ENCODE measurements at places on chromosomes 1 and 21. TPM values are rescaled to one million over a fixed set of nuclear protein-coding genes. Genes with fewer than 3 reads are reported as not detected.

DNA sequence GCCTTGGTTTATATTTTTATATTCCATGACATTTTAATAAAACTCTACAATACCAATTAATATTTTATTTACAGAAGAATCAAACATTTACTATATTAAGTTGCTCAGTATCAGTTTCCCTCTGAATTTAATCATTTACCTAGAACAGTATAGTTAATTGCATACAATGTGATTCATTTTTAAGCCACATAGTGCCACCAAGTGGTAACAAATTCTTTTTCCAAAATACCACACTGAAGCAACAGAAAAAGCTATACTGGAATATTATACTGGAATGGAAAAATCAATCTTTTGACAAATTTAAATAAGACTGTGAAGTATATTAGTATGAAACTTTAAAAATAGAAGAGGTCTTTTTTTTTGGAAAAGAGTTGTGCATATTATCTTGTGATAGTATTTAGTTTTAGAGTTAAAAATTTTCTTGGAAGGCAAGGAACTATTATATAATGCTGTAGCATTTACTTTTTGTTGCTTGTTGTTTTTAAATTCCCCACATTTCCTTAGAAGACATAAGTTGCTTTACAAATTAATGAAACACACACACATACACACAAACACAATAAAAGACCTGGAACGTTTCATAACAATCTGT is 57.3 kb downstream of the ZNF644 start:
- peak; percentile 31 for DNase-seq
- H3K4me1 ChIP-seq, result peaks cover 6% of the 10 kb centered on the region
- no peak overlapping the region for H3K4me3 ChIP-seq
- 0 out of 2 replicates have a peak, but pooled peaks cover 5% of the 10 kb centered on the region for H3K36me3 ChIP-seq
- H3K27ac ChIP-seq, result no peak overlapping the region

GRCh38 chr1:107842241-107842640 is 122.7 kb downstream of the VAV3 start:
- no peaks in the 10 kb centered on the region for H3K36me3 ChIP-seq
- no peak for DNase-seq
- no peak overlapping the region for H3K27ac ChIP-seq
- no peak overlapping the region for H3K4me3 ChIP-seq

GRCh38 chr1:45928486-45929205 is 125.2 kb downstream of the MAST2 start:
- H3K27ac ChIP-seq, result peak overlapping the region; percentile 72
- H3K4me1 ChIP-seq, result peaks cover 17% of the 10 kb centered on the region
- H3K27me3 ChIP-seq, result no peaks in the 10 kb centered on the region
- H3K4me3 ChIP-seq, result peak overlapping the region; percentile 43
- peak; percentile 16 for DNase-seq

DNA sequence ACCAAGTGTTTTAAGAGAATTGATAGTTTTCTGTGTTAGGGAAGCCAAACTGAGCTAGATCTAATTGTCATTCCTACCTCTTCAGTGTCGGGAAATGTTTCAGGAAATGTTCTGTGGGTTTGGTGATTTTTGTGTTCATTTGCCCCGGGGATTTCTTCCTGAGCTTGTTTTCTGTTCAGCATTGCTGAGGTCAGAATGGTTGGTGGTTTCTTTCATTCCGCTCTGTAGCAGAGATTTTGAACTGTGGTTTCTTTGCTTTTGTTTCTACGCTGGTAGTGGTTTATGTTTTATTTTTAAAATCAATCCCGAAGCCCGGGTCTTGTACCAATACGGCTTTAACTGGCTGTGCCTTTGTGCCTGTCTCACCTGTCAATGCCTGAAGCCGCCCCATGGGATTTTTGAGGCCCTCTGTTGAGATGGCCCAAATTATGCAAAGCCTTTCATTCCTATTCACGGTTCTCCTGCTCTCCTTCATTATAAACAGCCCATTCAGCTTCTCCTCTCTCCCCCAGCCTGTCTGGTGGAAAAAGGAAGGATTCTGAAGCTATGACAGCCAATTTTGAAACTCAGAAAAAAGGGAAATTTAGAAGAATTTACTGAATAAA is 417.2 kb upstream of the KAZN start:
- no peaks in the 10 kb centered on the region for H3K4me1 ChIP-seq
- H3K36me3 ChIP-seq, result no peaks in the 10 kb centered on the region
- no peak for DNase-seq
- no peak overlapping the region for H3K27ac ChIP-seq
- no peaks in the 10 kb centered on the region for H3K27me3 ChIP-seq

DNA sequence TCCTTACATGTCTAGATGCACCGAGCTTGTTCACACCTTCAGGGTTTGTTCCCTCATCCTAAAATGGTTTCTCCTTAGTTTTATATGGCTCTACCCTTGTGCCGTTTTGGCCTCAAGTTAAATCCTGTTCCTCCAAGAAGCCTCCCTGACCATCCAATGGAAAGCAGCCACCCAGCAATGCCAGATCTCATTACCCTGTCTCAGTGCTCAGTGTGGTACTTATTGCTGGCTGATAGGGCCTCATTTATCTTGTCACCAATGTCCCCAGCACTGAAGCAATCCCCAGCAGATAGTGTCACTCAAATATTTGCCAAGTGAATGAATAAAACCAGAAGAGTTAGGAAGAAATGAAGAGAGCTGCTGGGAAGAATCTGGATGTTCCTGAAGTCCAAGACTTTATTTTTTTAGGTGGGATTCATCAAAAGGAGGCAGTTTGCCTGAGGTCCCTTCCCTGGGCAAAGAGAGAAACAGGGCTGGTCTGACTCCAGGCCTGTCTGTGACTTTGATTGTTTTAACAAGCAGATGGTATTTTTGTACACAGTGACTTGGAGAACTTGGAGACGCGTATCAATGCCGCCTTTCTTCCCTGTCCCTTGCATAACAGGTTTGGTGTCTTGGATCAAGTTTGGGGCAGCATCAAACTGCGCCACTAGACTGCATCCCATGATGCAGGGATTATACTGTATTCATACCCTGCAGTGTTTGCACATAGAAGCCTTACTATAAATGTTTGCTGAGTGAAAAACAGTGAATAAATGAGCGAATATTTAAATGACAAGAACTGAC is 221.2 kb downstream of the DISC1 start:
- H3K4me1 ChIP-seq, result no peaks in the 10 kb centered on the region

- H3K27me3 ChIP-seq, result no peaks in the 10 kb centered on the region
- peaks cover 5% of the 10 kb centered on the region for H3K36me3 ChIP-seq
- H3K4me3 ChIP-seq, result no peak overlapping the region
Measured at GRCh38 chr1:19370453-19371170, 58.5 kb downstream of the SLC66A1 start.

- no peak overlapping the region for H3K27ac ChIP-seq
- H3K4me1 ChIP-seq, result no peaks in the 10 kb centered on the region
- no peak overlapping the region for H3K4me3 ChIP-seq
- H3K27me3 ChIP-seq, result 0 out of 2 replicates have a peak, but pooled peaks cover 9% of the 10 kb centered on the region
Measured at GRCh38 chr1:171257607-171258076, 9.3 kb downstream of the FMO1 start.

DNA sequence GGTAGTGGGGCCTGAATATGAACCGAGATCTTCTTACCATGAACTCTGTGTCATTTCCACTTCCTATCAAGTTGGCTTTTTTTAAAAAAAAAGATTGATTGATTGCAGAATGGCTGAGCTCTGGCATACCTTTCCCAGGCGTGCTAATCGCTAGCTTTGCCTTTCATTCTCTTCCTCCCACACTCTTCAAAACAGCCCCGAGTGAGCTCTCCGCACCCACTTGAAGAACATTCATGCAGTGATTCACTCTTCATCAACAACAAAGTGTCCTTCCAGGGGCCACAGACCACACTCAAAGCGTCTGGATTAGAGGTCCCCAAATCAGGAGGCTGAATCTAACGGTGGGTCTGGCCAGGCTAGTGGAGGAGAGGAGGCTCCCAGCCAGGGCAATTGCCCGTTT is 96.3 kb upstream of the GALNT2 start:
- H3K4me1 ChIP-seq, result no peaks in the 10 kb centered on the region
- no peak overlapping the region for H3K4me3 ChIP-seq
- no peak overlapping the region for H3K27ac ChIP-seq
- H3K36me3 ChIP-seq, result no peaks in the 10 kb centered on the region
- no peaks in the 10 kb centered on the region for H3K27me3 ChIP-seq

- no peak overlapping the region for H3K27ac ChIP-seq
- H3K4me1 ChIP-seq, result no peaks in the 10 kb centered on the region
- no peaks in the 10 kb centered on the region for H3K36me3 ChIP-seq
- no peak overlapping the region for H3K4me3 ChIP-seq
- DNase-seq, result no peak
Measured at GRCh38 chr1:5827516-5827915, 164.7 kb downstream of the NPHP4 start.

DNA sequence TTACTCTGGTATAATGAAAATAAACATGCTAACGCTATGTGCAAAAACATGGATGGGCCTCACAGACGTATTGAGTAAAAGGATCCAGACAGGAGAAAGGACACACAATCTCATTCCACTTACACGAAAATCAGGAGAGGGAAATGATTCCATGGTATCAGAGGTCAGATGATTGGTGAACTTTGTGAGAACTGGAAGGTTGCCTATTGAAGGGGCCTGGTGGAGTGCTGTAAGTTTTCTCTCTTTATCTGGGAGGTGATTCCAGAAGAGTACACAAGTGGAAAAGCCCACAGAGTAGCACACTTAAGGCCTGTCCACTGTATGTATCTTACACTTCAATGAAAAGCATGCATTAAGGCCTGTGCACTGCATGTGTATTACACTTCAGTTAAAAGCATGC is 9.6 kb downstream of the GSTM2 start:
- no peak overlapping the region for H3K27ac ChIP-seq
- no peak for DNase-seq
- no peaks in the 10 kb centered on the region for H3K4me1 ChIP-seq
- no peaks in the 10 kb centered on the region for H3K36me3 ChIP-seq
- H3K4me3 ChIP-seq, result no peak overlapping the region

DNA sequence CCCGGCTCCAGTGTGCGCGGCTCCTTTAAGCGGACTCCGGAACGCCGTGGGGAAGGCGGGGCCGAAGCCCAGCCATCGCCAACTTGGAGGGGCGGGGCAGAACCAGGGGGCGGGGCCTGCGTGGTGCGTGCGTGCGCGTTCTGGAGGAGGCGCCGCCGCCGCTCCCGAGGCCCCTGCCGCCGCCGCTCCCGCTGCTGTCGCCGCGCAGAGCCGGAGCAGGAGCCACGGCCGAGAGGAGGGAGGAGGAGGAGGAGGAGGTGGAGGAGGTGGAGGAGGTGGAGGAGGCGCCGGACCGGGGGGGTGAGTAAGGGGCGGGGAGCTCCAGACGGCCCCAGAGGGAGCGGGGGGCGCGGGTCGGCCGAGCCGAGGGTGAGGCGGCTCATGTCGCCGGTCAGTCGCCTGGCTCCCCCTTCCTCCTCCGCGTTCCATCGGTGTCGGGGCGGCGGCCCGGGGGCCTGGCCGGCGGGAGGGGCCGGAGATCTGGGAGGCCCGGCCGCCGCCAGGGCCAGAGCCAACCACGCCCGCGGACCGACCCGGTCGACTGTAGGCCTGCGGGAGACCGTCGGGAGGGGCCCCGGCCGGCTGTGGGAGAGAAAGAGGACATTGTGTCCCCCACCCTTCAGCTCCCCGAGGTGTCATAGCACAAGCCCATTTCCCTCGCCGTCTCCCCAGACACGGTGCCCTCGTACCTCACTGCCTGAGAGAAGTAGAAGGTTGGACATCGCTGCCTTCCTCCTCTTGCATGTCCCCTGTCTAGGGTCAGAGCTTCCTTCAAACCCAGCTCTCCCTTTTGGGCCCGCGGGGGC is at the start of gene RAP1A:
Gene RAP1A (plus strand): TSS at position 155 of the 806 bp plus-strand sequence. CDS start 71,572 bp downstream, outside the sequence.
- H3K36me3 ChIP-seq, result no peaks in the 10 kb centered on the region
- peaks cover 16% of the 10 kb centered on the region for H3K4me1 ChIP-seq
- no peaks in the 10 kb centered on the region for H3K27me3 ChIP-seq
- DNase-seq, result peak; percentile 96

DNA sequence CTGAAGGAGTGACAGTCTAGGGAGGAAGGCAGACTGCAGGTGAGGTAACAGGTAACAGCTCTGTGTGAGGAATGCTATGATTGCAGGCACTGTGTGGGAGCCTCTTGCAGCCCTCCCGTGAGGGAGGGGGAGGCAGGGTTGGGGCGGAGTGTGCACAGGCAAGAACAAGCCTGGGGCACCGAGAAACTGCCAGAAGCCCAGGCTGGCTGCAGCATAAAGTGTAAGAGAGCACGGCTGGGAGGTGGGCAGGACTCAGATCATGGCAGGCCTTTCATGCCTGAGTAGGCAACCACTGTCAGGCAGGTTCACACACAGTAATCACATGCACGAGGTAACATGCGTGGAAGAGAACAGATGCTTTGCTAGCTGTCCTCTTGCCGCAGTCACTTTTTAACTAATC is 11.3 kb upstream of the RHEX start:
- H3K4me1 ChIP-seq, result no peaks in the 10 kb centered on the region
- DNase-seq, result no peak
- H3K27me3 ChIP-seq, result peaks cover 59% of the 10 kb centered on the region
- no peak overlapping the region for H3K4me3 ChIP-seq
- no peaks in the 10 kb centered on the region for H3K36me3 ChIP-seq

DNA sequence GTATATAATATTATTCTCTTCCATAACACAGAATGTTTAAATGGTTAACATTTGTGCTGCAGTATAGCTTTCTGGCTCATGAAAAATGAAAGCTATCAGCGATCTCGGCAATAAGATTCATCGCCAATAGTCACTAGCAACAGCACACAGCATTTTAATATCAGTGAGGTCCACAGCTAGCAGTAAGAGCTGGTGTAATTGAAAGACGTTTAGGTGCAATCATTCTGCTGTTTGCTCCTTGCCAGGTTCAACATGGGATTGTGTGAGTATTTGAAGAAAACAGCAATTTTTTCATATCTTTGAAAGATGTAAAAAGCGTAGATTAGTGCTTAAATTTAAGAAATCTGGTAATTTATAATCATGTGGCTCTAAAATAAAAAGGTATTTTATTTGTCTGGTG is 20.1 kb downstream of the PRKACB start:
- peaks cover 7% of the 10 kb centered on the region for H3K4me1 ChIP-seq
- H3K27me3 ChIP-seq, result no peaks in the 10 kb centered on the region
- no peaks in the 10 kb centered on the region for H3K36me3 ChIP-seq
- DNase-seq, result peak; percentile 47
- H3K27ac ChIP-seq, result no peak overlapping the region

DNA sequence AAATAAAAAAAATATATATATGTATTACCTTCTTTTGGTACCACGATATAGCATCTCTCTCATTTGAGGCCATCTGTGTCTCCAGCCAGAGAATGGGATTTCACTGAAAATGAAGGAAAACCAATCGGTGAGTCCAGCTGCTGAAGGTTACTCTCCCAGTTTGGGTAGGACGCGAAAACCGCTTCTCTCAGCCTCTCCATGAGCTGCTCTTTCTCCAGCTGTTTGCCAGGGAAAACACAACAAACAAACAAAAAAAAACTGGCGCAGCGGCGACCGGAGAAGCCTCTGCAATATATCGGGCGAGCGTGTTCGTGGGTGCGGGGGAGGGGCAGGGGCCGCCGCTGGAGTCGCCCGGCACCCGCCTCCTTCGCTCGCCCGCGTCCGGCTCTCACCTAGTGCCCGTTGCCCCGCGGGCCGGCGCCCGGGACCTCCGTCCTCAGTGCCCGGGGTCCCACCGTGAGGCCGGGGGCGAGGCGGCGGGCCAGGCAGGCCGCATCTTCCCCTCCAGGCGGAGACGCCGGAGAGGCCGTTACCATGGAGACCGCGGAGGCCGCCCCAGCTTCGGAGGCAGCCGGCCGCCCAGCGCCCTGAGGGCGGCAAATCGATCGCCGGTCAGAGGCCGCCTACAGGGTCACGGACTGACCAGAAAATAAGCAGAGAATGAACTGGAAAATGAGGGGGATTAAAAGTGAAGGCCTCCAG is 504 bp downstream of the PHTF1 start:
- H3K4me3 ChIP-seq, result peak overlapping the region; percentile 94
- H3K36me3 ChIP-seq, result 0 out of 2 replicates have a peak, but pooled peaks cover 13% of the 10 kb centered on the region
- no peaks in the 10 kb centered on the region for H3K27me3 ChIP-seq
- peaks cover 8% of the 10 kb centered on the region for H3K4me1 ChIP-seq

MYCL gene
- 0.32 TPM for total RNA-seq

KRTAP19-3 gene
- not detected for total RNA-seq

TCHHL1 gene
- total RNA-seq, result not detected

C1orf56 gene
- total RNA-seq, result 1.0 TPM

GGPS1 gene
- total RNA-seq, result 46.8 TPM
